ENCODE measurements at places on chromosomes 3 and 15.

DNA sequence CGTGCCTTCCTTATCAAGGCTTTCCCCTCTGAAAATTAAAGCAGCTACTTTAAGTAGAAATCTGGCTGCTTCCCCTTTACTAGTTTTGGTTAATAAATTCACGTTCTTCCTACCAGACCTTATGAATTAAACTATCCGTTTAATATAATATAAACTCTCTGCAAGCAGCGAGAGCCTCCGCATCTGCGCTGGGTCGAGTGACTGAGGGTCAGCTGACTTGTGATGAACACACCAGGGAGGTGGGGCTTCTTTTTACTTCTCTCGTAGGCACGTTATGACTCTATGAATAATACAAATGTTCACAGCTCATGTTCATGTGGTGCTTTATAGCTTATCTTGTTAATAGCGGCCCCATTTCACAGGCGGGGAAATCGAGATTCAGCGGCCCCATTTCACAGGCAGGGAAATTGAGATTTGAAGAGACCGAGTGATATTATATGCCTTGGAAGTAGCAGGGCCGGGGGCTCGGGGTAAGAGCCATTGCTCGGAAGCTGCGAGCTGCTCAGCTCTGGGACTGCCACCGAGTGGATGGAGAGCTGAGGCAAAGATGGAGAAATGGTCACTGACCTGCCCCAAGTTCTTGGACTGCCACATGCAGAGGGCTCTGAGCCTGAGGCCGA is 8.3 kb downstream of the MUC4 start:
- no peak for DNase-seq

- DNase-seq = no peak
Measured at GRCh38 chr15:55703873-55704301, 39.1 kb downstream of the PRTG start.

DNA sequence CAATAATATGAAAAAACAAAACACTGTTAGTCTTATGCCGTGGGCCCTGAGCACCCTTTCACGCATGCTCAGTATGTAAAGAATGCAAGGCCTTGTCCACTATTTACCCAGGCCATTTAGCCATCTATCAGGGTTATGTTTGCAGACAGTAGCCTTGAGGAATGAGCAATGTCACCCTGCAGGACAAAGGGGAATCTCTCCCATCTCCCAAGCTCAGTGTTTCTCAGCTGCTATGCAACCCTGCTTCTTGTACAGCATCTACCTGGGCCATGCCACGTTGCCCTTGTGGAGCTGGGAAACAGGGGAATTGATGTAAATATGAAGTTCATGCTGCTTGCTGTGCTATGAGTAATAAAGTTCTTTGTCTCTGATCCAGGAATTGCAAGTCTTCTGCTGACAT is 51.5 kb upstream of the SLCO2A1 start:
- DNase-seq = no peak

GRCh38 chr15:99445272-99445850 is 120.4 kb upstream of the MEF2A start:
- no peak for DNase-seq

DNA sequence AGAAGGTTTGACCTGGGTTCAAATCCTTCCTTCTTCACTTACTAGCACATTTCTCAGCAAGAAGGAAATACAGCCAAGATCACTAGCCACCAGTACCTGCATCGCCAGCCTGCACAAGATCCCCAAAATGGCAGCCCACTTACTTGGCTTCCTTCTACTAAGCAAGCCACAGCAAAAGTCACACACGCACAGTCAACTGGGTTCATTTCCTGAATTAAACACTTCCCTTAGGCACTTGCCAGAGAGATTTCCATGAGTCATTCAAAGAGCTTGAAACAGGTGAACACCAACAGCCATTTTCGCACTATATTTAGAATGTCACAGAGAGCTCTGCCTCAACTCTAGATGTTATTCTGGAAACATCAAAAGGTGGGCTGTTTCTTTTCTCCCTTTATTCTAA is 42.6 kb downstream of the MGLL start:
- no peak for DNase-seq

- DNase-seq = no peak
Measured at GRCh38 chr15:33894193-33894592, 74.1 kb upstream of the CHRM5 start.

- DNase-seq = peak; percentile 20
Measured at GRCh38 chr3:147816752-147817151, 407.6 kb downstream of the ZIC1 start.

DNA sequence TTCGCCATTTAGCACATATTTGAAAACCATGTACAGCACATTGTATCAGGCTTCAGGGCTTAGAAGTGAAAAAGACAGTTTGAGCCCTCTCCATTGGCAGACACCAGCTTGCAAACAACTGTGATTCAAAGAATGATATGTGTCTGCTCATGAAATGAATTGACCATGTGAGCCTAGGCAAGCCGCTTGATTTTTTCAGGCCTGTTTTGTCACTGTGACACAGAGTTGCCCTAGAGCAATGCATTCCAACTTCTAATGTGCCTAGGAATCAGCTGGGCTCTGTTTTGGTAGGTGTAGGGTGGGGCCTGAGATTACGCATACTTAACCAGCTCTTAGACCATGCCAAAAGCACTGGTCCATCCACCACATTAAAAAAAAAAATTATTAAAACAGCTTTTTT is 53.0 kb downstream of the ATP2C1 start:
- no peak for DNase-seq

DNA sequence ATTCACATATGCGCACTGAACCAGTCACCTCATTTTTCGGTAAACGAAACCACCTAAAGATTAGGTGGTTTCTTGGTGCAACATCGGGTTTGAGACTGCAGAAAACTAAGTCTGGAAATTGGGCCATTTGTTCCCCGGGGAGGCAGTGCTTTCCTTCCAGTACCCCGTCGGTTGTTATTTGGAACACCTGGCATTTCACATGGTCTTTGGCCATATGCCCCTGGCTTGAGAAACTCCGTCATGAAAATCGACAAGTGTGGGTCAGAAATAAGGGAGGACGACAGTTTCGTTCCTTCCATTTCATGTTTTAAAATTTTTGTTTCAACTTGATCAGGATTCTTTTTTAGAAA is 544 bp upstream of the GATM start:
- no peak for DNase-seq

DNA sequence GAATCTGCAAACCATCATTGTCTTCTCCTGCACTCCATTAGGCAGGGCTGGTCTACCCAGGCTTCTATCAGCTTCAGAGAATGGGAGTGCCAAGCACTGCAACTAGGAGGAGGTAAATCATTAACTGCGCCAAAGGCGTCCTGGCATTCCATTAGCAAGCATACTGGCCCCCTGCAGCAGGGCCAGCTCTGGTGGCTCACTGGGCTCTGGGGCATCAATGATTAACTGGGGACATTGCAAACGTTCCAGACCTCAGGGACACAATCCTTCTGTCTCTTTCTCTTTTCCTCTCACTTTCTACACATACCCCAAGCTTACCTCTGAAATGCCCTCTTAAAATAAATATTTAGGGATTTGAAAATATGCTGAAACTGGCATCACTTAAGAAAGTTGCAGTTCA is 129.0 kb downstream of the MYLK start:
- no peak for DNase-seq

- no peak for DNase-seq
Measured at GRCh38 chr15:59268168-59268851, 61.7 kb downstream of the LDHAL6B start.

DNA sequence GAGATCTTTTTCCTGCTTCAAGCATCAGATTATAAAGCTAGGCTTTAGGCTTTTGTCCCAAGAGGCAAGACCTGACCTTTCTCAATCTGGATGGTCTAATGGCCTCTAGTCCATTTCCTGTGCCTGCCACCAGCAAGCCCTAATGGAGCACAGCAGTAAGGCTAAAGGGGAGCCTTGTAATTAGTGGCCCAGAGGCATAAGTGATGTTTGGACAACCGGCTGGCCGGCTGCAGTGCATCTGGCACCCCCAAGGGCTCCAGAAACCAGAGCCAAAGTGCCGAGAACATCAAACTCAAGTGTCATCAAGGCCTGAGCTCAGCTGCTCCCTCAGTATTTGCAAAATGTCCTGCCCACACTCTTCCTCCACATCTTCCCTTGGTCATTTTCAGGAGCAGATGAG is 31.9 kb upstream of the RTP4 start:
- no peak for DNase-seq

DNA sequence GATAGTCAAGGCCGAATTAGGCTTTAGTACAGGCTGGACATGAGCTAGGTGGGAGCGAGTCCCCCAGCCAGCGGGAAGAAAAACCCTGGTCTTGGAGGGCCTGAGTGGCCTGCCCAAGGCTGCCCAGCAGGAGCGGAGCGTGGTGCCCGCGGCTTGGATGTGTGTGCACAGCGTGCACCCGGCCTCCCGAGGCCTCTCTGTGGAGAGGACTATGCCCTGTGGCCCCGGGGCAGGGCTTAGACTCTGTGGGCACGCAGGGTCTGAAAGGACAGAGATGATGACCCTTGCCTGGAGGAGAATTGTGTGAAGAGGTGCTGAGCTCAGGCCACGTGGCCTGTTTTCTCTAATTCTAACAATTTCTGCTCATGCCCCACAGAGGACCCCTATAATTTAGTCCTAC is 124.6 kb upstream of the IQSEC1 start:
- no peak for DNase-seq

- DNase-seq = no peak
Measured at GRCh38 chr3:112307557-112307956, 13.5 kb upstream of the SLC9C1 start.

GRCh38 chr3:101379658-101380376 is 59.4 kb upstream of the IMPG2 start:
- DNase-seq = no peak

- DNase-seq = no peak
Measured at GRCh38 chr15:81758818-81759284, 287.0 kb downstream of the MEX3B start.

DNA sequence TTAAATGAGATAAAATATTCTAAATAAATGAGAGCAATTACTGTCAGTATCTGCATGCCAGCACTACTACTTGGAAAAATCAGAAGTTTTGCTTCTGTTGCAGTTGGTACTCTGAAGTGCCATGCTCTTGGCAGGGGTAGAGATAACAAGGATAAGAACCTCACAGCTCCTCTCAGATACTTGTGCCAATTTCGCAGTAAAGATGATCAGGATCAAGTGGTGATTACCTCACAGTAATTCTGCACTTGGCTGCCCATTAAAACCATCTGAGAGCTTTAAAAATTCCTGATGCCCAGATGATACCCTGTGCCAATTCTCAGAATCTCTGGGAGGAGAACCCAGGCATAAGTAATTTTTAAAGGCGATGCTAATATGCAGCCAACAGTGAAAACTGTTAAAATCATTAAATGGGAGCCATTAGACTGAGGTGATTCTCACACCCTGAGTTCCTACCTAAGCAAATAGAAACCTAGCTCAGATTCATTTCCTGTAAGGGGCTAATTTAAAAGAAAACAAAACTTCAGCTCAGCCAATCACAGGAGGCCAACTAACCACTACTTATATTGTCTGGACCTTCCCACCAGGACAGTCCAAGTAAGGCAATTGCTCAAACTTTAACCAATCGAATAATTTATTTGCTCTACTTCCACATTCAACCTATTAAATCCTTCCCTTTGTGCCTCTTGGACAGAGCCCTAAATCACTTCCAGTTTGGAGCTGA is 171.2 kb downstream of the KCNMB2 start:
- no peak for DNase-seq

GRCh38 chr3:120649830-120650233 is 32.2 kb downstream of the HGD start:
- no peak for DNase-seq

DNA sequence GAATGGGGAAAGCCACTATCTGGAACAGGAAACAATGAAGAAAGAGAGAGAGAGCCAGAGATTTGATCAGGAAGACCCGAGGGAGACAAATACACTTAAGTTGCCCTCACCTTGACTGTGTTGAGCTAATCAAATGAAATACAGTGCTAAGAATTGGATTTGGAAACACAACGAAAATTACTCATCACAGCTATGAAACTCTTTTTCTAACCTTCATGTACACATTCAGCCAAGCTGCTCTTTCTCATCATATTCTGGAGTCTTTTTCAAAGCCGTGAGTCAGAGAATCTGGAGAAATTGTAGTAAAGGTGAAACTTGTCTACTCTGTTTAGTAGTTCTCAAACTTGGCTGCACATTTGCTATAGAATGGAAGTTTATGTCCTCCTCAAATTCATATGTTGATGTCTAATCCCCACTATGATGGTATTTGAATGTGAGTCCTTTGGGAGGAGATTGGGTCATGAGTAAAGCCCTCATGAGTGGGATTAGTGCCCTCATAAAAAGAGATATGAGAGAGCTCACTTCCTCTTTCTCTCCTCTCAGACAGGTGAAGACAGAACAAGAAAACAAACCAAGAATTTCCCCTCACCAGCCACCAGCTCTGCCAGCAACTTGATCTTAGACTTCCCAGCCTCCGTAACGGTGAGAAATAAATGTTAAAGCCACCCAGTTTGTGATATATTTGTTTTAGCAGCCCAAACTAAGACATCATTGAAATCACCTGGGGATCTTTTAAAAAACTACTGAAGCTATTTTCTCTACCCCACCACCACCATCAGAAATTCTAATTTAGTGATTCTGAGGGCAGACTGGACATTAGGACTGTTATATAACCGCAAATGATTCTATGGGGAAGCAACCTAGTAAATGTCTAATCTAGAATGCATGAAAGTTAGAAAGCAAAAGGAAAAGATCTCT is 143.6 kb upstream of the GRM7 start:
- DNase-seq = no peak

- DNase-seq = no peak
Measured at GRCh38 chr3:56960234-56960917, 100.1 kb upstream of the SPATA12 start.
